ENCODE measurements at places on chromosomes 1 and 21.

DNA sequence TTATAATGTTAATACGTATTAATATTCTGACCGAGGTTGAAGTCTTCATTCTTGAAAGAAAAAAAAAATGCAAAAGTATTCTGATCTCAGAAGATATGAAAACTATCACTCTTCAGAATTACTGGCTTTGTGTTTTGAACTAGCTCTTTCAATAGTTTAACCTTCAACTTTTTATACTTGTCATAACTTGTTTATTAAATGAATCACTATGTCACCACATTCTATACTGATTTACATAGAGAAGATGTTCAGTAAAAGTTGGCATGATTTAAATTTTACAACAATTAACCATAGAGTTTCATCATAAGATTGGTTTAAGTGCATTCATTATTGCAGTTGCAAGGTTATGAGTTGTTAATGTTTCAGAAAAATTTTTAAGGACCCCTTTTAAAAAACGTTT lies 57.3 kb downstream of the HS2ST1 start:
- no peak for DNase-seq

DNA sequence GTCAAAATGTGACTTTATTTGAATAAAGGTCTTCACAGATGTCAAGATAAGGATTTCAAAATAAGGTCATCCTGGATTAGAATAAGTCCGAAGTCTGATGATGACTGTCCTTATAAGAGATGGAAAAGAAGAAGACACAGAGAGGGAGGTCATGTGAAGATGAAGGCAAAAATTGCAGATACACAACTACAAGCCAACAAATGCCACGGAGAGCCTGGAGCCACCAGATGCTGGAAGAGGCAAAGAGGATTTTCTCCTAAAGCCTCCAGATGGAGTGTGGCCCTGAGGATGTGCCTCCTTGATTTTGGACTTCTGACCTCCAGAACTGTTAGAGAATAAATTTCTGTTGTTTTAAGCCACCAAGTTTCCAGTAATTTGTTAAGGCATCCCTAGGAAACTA lies 31.2 kb downstream of the SLAMF1 start:
- DNase-seq = no peak

DNA sequence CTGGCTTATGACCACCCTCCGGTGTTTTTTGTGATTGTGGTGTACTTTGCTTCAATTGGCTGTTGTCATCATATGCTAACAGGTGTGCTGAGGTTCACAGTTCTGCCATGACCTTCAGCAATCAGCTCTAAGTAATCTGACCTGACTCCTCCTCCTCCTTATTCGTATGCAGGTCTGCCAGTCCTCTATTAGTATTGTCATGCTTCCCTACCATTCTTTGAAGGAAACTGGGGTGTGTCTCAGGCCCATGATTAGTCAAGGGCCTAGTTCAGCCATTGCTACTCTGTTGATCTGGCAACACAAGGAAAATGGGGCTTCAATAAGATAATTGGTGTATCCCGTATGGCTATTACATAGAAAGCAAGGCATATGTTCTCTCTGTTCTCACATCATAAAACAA lies 332.3 kb upstream of the DPYD start:
- no peak for DNase-seq

GRCh38 chr1:23793861-23794731 lies 3.2 kb downstream of the LYPLA2 start:
- DNase-seq = no peak

- no peak for DNase-seq
These were observed 64.3 kb upstream of the DUSP10 start for GRCh38 chr1:221806236-221806635.

- no peak for DNase-seq
These were observed 47.6 kb downstream of the TYW3 start for GRCh38 chr1:74780594-74780993.

GRCh38 chr1:96030312-96030711 lies 691.3 kb upstream of the PTBP2 start:
- no peak for DNase-seq

All from stimulated activated naive B cell treated with anti-CD40 and anti-IgM and Interleukin-4, amounts not matched to agents 10 μg/mL and 1 μg/mL and 100 μg/mL, for 72 hours (primary cell).